Gastroesophageal sphincter (tissue), 4 donors: ENCODE measurements at places on chromosomes 6 and 20. TPM values are rescaled to one million over a fixed set of nuclear protein-coding genes. Genes with fewer than 3 reads are reported as not detected.

- no peak for ATAC-seq
Observed at GRCh38 chr20:12997128-12997655, 11.6 kb upstream of the SPTLC3 start.

GRCh38 chr6:150686566-150686965, 86.9 kb downstream of the PLEKHG1 start:
- no peak for ATAC-seq

GRCh38 chr20:3532089-3532615, 61.3 kb downstream of the ATRN start:
- no peak for ATAC-seq

DNA sequence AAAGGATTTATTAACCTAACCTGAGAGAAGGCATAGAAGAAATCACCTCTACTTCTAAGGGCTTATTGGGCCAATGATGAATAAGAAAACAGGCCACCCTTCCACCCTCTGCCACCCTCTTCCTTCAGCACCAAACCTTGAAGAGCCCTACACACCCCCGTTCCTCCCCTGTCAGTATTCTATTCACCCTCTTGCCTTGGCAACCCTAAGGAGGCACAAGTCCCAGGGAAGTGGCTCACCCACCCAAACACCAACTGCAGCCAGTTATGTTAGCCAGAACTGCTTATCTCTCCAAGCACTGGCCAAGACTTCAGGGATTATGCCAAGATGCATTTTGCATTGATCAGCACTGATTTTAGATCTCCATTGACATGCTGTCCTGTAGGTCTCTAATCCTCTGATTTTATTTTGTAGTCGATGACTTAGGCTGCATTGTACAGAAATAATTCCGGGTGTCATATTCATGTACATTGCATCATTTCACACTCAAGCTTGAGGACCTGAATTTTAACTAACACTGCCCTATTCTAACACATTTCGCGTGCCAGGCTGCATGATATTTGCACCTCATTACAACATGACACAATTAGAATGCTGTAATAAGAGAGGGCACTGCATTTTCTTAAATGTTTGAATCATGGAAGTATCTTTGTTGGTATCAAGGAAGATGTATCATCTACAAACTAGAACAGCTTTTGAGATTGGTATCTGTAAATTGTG, 15.7 kb downstream of the CNKSR3 start:
- no peak for ATAC-seq

DNA sequence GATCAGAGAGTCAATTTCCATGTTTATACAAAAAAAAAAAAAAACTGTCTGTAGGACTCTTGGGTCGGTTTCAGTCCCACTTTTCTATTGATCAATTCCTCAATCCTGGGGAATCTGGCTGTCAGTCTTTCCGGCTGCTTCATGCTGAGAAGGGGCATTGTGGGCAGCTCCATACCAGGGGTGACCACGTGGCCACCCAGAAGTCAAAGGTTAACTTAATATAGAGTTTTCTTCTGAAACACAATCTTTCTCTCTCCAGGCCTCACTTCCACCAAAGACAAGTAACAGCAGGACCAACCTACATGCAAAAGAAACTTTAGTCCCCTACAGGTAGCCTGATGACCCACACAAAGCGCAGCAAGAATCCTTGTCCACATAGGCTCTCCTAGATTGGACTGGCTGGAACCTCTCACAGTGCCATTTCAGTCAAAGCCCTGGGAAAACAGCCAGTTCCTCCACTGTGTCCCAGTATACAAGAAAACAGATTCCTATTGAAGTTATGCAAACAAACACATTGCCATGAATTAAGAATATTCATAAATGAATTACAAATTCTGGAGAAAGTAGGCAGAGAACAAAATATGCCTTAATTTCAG, 18.5 kb upstream of the SERPINB9 start:
- ATAC-seq, result no peak

The SEL1L2 gene
- total RNA-seq, result not detected

The BPIFB3 gene
- total RNA-seq, result not detected

The PRSS35 gene
- total RNA-seq, result 0.40 TPM
